H7 (cell line): ENCODE measurements at places on chromosomes 6 and 20. TPM values are rescaled to one million over a fixed set of nuclear protein-coding genes. Genes with fewer than 3 reads are reported as not detected.

The LY86 gene
- not detected in 2 replicates for total RNA-seq

DNA sequence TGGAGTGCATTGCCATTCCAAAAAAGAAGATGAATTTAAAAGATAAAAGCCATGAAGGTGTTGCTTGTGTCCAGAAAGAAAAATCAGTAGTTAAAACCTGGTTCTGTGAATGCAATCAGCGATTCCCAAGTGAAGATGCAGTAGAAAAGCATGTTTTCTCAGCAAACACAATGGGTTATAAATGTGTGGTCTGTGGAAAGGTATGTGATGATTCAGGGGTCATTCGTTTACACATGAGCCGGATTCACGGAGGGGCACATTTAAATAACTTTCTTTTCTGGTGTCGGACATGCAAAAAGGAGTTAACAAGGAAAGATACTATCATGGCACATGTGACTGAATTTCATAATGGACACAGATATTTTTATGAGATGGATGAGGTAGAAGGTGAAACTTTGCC, 24.7 kb upstream of the BAG2 start:
- DNase-seq: no peak

DNA sequence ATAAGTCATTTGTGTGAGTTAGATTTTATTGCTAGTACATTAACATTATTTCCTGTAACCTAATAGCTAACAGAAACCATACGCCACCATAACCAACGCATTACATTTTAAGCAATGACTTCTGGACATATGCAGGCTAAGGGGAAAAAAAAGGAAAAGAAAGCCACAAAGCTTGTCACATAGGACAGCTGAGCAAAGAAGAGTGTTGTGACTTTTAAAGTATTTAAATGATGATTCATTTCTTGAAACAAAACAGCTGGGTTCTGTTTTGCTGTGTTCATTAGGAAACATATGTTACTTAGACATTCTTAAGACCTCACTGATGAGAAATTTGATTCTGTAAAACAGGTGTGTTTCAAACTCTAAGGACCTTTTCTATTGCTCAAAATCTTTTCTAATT, 171.4 kb downstream of the COL9A1 start:
- DNase-seq: no peak

- DNase-seq: no peak
These were observed 38.8 kb upstream of the ZFP64 start for GRCh38 chr20:52230409-52230808.

DNA sequence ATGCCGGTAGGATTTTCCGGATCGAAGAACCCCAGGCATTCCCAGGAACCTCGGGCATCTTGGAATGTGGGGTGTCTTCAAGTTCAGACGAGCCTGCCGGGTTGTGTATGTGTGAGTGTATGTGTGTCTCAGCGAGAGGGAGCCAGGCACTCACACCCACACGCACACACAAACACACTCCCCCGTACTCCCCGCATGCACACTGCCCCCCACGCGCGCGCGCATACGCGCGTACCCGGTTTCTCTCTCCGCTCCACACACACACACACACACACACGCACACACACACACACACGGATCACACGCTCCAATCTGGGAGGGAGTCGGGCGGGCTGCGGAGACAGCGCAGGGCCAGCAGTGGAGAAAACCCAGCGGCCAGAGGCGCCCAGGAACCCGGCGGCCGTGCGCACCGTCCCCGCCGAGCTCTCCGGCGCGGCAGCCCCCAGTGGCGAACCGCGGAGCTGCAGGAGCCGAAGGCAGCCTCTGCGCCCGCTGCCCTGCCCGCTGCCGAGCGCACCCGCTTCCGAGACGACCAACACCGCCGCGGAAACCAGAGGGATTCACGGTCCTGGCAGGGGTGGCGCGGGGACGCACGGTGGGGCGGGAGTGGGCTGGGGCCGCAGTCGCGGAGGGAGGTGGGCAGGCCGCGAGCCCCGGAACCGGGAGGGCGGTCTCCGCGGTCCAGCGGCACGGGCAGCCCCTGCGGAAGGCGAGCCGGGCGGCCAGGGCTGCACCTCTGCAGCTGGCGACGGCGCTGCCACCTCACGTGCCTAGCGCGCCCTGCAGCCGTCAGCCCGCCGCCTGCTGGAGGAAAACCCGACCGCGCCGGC, at the start of gene LRFN2:
TSS of gene LRFN2 (minus strand) at position 125 of the 830 bp plus-strand sequence.
- peak; percentile 93 for DNase-seq

- DNase-seq: no peak
These were observed 2.2 kb downstream of the CPXM1 start for GRCh38 chr20:2798095-2798805.

- no peak for DNase-seq
These were observed 260.5 kb upstream of the MARCKS start for GRCh38 chr6:113596387-113597230.

DNA sequence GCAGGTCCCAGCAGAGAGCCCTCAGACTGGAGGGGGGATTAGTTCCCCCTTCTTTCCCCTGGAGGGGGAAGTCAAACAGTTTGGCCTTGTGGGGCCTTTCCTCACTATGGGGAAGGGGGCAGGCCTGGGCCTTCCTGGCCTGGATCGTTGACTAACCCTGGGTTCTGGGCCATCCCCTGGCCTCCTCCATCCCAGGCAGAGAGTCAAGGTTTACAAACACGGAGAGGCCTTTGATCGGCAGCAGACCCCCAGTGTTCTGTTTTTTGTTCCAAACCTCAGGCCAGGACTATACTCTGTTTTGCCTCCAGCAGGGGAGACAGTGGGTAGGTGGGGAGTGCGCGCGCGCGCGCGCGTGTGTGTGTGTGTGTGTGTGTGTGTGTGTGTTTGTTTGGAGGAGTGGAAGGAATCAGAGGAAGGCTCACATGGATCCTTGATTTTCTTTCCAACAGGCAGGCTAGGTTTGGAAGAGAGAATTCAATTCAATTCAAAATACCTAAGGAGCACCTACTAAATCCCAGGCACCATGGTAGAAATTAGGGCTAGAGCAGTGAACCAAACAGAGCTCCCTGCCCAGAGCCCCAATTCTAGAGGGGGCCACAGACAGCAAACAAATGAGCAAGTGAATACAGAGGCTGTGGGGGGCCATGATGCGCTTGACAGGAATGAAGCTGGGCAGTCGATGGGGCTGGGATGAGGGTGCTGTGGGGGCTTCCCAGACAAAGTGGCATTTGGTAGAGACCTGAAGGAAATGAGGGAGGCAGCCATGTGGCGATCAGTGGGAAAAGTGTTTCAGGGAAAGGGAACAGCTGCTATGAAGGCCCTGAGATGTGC, 14.8 kb downstream of the TP53RK start:
- DNase-seq: no peak
